ENCODE measurements at places on chromosomes 2 and 18.
A peak's percentile ranks its signal among the peaks of the same experiment; 100 is the strongest.

- no peak for DNase-seq
These were observed 27.5 kb upstream of the SUCLG1 start for GRCh38 chr2:84486441-84487115.

GRCh38 chr2:123853161-123853560 is 171.9 kb upstream of the CNTNAP5 start:
- DNase-seq, result peak; percentile 26

DNA sequence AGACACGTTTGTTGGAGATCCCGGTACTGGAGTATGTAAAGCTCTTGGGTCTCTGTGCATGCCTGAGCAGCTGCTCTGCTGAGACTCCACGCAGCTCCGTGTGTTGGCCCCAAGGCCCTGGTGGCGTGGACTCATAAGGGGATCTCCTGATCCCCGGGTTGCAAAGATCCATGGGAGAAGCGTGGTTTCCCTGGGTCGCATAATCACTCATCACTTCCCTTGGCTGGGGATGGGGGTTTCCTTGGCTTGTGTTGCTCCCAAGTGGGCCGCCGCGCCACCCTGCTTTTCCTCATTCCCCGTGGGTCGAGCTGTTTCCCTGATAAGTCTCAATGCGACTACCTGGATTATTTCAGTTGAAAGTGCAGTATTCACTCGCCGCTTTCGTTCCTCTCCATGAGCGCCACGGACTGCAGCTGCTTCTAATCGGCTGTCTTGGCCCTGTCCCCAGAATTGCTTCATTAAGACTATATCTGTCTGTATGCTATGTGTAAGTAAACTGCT is 76.0 kb downstream of the EPC2 start:
- DNase-seq, result no peak

DNA sequence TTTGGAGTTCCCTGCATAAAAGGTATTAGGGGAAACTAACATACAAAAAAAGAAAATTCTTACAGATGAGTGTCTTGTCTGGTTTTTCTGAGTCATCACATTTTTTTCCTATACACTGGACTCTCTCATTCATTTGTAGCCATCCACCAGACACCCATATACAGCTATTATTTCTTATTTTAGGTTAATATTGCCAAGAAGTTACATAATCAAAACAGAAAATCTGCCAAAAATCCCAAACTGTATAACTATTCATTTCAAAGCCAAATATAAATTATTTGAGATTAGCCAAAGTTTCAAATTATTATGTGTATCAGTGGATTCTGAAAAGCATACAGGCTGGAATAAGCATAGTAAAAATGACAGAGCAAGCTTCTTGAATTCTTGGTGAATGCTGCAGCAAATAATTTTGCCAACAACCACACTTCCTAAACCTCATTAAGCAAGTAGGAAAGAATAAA is 191.2 kb downstream of the NCKAP5 start:
- DNase-seq, result no peak

DNA sequence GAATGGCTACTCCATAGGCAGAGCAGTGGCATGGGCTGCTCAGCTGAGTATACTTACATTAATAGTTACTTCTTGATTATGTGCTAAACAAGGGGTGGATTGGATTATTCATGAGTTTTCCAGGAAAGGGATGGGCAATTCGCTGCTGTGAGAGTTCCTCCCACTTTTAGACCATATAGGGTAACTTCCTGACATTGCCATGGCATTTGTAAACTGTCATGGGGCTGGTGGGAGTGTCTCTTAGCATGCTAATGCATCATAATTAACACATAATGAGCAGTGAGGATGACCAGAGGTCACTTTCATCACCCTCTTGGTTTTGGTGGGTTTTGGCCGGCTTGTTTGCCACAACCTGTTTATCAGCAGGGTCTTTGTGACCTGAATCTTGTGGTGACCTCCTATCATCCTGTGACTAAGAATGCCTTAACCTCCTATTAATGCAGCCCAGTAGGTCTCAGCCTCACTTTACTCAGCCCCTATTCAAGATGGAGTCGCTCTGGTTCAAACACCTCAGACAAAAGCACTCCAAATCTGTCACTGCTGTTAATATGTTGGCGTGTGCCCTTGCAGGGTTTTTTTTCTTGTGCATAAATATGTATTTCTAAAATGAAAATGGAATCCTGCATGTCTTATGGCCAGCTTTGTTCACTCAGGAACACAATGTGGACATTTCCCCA is 56.0 kb downstream of the CYBRD1 start:
- DNase-seq, result no peak

DNA sequence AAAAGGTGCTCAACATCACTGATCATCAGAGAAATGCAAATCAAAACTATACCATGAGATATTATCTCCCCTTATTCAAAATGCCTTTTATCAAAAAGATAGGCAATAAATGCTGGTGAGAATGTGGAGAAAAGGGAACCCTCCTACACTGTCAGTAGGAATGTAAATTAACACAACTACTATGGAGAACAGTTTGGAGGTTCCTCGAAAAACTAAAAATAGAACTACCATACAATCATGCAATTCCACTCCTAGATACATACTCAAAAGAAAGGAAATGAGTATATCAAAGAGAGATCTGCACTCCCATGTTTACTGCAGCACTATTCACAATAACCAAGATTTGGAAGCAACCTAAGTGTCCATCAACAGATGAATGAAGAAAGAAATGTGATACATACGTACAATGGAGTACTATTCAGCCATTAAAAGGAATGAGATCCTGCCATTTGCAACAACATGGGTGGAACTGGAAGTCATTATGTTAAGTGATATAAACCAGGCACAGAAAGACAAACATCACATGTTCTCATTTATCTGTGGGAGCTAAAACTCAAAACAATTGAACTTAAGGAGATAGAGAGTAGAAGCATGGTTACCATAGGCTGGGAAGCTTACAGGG is 63.8 kb downstream of the MAP4K3 start:
- no peak for DNase-seq

- DNase-seq, result no peak
These were observed 25.6 kb downstream of the GNLY start for GRCh38 chr2:85719609-85720240.

DNA sequence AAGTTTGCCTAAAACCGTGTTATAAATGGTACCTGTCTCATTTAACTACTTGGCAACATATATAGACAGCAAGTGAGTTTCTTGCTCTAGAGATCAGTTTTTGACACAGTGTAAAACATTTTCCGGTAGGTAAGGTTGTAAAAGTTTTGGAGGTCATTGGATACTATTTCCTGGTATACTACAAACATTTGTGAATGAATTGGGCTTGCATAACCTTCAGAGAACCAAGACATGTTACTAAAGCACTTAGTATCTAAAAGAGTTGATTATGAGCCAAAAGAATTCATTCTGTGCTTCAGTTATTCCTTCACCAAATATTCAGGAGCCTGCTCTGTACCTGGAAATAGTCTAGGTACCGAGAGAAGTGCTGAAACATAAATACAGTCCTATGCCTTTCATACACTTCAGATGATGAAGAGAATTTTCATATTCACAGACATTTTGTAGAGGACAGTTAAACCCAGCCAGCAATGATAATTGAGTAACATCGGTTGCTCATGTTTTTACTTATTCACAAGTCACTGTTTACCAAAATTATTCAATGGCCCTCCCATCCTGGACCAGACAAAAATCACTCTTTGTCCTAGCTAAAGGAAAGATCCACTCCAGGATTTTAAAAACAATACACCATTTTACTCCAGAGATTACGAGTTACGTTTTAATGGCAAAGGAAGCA is 319.4 kb upstream of the RBMS1 start:
- DNase-seq, result no peak

- no peak for DNase-seq
These were observed 147.8 kb upstream of the SPHKAP start for GRCh38 chr2:228329282-228329681.

GRCh38 chr2:76667821-76668271 is 854.3 kb downstream of the LRRTM4 start:
- no peak for DNase-seq

- no peak for DNase-seq
These were observed 53.0 kb downstream of the EPHA4 start for GRCh38 chr2:221518935-221519625.

DNA sequence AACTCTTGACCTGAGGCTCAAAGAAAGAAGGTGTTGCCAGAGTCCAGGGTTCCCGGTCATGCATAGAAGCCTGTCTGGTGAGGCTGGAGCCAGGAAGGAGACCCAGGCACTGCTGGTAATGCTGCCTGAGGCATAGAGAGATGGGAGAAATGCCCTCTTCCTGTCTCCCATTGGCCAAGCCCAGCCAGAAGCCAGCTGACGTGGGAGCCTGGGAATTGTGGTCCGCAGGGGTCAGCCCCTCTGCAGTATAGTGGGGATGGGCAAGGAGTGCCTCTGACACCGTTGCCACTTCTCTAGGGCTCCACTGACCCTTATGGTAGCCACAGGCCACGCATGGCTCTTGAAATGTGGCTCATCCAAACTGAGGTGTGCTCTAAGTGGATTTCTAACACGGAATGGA is 95.7 kb downstream of the CTIF start:
- DNase-seq, result no peak

DNA sequence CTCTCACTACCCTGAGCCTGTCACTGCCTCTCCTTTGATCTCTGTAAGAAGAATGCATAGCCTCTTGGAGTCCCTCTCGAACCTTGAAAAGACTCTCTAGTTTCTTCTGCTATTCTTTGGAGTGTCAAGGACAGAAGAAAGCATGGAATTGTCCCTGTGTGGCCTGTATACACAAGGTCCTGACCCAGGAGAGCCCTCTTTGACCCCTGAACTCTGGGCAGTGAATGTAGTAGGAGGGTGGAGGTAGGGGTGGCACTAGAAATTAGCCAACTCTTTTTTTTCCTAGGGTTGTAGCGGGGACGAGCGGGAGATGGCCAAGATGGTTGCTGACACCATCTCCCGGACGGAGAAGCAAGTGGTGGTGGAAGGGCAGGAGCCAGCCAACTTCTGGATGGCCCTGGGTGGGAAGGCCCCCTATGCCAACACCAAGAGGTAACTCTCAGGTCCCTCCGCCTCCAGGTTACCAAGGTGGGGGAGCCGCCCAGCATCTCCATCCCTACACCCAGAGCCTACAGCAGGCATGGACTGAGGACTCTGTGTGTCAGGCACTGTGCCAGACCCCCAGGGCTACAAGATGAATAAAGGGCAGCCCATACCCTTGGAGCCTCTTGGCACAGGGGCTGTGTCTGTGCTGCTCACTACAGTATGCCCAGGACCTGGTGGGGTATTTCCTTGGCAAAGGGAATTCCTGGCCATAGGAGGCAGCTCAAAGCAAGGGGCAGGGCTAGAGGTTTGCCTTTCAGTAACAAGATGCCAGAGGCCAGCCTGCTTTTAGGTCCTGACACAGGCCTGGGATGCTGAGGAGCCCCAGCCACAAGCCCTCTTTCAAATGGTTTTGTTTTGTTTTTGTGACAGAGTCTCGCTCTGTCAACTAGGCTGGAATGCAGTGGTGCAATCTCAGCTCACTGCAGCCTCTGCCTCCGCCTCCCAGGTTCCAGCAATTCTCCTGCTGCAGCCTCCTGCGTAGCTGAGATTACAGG is 16.4 kb downstream of the VIL1 start:
- no peak for DNase-seq

DNA sequence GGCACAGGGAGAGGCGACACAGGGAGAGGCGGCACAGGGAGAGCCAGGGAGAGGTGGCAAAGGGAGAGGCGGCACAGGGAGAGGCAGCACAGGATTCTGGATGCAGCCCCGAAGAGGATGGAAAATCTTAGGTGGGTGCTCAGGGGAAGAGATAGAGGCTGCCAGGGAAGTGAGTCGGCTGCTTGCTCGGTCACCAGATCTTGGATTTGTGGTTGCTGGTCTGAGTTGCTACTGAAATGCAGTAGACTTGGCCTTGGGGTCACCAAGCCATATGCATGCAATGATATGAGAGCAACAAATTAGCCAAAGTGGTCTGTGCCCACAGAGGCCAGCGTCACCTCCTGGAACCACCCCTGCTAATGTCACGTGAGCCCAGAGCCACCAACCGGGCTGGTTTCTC is 117.2 kb upstream of the SALL3 start:
- DNase-seq, result no peak

DNA sequence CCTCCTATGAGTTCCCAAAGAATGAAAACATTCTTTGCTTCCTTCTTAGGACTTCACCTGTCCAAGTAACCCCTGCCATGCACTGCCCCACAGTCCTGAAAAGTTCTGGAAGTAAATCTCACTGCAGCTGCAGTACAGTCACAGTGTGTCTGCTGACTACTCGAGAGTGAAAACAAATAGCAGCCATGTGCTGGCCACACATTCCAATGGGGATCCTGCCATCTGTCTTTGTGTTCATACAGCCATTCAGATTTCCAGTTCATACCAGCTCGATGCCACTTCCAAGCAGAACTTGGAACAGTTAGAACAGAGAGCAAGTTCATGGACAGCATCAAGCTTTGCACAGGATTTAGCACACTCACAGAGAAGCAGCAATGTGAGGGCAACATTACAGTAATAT is 629.9 kb upstream of the ACVR2A start:
- no peak for DNase-seq

DNA sequence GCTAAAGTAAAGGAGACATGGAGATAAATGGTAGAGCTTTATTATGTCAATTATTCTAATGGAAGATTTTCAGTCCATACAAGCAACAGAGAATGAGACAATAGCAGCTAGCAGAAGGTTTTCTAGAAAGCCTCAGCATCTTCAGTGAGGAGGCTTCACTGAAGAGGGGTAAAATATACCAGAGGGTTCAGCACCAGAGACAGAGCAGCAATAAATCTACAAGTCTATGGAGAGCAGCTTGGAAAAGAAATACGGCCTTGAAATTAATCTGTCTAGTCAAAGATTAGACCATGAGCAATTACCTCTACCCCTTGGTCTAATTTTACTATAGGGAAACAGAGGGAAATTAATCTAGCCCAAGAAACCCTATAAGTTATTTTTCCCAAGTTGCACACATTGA is 185.7 kb upstream of the CRIM1 start:
- no peak for DNase-seq

DNA sequence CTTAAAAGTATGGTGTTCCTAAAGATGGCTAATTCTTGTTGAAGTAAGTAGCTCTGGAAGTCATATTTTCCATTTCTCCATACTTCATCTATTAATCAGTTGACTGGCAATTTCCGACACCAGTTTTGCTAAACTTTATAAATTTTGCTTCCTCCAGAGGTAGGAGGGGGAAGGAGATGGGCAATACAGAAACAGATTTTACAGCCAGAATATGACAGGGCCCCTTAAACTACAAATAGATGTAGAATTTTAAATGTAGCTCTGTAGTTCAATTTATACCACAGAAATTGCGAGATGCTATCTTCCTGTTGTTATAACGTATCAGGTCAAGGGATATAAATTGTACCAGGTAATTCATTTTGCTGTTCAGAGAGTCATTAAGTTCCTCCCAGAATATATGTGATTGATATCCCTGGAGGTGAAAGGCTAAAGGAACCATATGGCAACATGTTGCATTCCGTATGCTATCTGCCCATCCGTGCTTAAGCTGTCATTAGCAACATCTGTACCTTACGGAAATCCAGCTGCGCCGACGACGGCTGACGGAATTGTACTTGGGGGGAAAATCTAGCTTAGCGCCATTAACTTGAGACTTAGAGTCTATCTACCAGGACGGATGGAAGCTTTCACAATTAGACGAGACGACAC is 8.4 kb upstream of the NR4A2 start:
- DNase-seq, result no peak

DNA sequence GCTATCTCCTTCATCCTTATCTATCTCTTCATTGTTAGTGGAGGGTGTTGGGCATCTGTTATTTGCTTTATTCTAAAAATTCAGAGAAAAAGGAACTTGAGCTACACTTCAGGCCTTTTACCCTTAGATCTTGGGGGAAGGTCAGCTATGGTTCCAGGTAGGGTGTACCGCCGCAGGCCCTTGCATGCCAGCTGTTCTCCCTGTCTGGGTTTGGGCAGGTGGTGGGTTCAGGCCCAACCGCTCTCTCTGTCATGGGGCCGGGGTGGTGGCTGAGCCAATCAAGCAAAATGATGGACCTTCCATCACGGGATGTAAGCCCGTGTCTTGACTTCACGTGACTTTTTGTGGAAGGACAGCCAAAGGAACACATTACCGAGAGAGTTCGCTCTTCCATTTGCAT is 231.1 kb downstream of the LDLRAD4 start:
- DNase-seq, result no peak

All from GDM1 (cell line).